ENCODE measurements at places on chromosomes 11 and 22.

DNA sequence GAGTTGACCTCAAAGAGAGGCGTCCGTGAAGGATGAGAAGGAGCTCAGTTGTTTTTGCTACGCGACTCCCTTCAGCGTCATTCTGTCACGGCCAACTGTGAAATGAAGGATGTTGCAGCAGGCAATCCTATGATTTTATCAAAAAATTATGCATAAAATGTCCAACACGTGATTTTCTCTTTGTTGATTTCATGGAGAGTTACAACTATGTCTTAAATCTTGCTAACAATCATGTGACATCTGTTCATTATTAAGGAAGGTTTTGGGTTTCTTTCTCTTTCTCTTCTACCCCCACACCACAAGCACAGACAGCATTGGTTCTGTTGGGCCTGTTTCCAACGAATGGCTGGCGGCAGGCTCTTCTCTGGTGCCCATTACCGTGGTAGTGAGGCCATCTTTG lies 3.7 kb downstream of the KRTAP5-4 start:
- DNase-seq, result no peak

DNA sequence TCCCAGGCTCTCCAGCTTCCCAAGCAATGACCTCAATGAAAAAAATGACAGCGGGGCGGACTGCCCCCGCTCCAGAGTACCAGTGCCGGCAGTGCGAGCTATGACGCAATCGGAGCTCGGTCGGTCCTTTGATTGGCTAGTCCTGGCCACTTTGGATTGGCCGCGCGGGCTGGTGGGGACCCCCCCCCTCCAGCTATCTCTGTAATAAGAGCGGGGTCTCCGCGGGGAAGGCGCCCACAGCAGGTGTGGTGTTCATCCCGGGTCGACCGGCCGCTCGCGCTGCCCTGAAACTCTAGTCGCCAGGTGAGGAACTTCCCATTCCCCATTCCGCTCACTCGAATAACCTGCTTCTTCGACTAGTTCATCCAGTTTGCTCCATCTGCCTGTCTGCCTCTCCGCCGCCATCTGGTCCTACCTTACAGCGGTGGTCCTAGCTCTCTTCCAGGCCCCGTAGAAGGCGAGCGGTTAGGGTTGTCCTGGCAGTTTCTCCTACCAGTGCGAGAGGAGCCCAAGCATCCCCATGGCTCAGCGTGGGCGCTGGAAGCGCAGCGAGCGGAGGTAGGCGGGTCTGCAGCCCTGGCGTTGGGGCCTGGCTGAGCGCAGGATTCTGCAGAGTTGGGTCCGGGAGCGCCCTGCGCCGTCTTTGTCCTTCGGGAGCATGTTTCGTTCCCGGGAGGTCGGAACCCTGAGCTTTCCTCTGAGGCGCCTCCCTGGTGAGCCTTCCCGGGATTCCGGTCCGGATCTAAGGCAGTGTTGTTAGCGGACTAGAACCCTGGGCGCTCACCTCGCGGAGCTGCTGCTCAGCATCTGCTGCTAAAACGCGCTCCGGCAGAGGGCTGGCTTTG lies at the start of gene CALCB:
Gene CALCB (plus strand): TSS at position 233 of the 845 bp plus-strand sequence. CDS start 1,126 bp downstream, outside the sequence.
- no peak for DNase-seq

- no peak for DNase-seq
Measured at GRCh38 chr22:31776231-31776630, 22.4 kb downstream of the DEPDC5 start.

- DNase-seq, result no peak
Measured at GRCh38 chr11:68382358-68382998, 70.1 kb downstream of the LRP5 start.

DNA sequence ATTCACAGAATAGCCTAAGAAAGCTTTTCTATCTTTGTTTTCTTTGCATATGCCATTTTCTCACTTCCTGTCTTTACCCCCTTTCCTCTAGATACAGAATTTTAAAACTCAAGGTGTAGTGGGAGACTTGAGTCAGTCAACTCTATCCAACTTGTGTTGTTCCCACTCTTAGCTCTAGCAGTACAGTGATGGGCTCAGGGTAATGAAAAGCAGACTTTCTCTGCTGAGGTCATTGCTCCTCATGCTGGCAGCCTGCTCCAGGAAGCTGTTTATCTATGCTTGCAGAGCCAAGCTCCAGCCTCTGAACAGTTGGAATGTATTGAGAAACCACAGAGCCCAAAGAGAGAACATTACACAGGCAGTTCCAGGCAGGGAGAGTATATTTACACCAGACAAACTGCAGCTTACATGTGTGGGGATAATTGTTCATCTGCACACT lies 68.1 kb downstream of the CSTPP1 start:
- DNase-seq, result no peak

GRCh38 chr22:39706376-39707140 lies 136.0 kb downstream of the CACNA1I start:
- no peak for DNase-seq

DNA sequence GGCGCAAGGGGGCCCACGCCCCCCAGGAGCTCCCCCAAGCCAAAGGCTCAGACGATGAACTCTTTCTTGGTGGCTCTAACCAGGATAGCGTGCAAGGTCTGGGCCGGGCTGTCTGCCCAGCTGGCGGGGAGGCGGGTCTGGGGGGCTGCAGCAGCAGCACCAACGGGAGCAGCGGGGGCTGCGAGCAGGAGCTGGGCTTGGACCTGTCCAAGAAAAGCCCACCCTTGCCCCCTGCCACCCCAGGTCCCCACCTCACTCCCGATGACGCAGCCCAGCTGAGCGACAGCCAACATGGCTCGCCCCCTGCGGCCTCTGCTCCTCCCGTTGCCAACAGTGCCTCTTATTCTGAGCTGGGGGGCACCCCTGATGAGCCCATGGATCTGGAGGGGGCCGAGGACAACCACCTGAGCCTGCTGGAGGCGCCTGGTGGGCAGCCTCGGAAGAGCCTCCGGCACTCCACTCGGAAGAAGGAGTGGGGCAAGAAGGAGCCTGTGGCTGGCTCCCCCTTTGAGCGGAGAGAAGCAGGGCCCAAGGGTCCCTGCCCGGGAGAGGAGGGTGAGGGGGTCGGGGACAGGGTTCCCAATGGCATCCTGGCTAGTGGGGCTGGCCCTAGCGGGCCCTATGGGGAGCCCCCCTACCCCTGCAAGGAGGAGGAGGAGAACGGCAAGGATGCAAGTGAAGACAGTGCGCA lies 21.6 kb upstream of the TMEM191C start:
- no peak for DNase-seq

DNA sequence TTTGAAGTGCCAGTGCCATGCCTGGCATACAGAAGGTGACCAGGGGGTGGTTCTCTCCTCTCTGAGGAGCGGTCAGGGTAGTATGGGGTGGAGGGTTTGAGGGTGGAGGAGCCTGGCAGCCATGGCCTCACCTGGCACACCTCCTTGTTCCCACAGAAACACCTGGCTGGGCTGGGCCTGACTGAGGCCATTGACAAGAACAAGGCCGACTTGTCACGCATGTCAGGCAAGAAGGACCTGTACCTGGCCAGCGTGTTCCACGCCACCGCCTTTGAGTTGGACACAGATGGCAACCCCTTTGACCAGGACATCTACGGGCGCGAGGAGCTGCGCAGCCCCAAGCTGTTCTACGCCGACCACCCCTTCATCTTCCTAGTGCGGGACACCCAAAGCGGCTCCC lies 9.6 kb downstream of the SERPINH1 start:
- DNase-seq, result no peak

- no peak for DNase-seq
Measured at GRCh38 chr11:75273411-75274391, 33.1 kb downstream of the TPBGL start.

- no peak for DNase-seq
Measured at GRCh38 chr11:93648158-93648557, 13.3 kb upstream of the CEP295 start.

DNA sequence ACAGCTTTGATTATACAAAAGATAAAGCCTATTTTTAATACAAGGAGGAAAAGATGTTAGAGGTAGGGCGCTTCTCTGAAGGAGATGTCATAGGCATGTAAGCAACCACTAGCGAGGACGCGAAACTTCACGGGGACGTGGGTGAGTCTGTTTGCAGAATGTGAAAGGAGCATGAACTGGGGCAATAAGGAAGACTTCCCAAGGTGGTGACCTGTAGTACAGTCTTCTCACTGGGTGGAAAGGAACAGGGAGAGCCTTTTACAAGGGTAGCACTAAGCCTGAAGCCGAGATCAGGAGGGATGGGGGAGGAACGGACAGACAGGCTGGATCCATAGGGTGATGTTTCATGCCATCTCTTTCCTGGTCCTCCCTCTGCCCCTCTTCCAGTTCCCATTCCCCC lies 10.0 kb upstream of the MICAL2 start:
- DNase-seq, result no peak

DNA sequence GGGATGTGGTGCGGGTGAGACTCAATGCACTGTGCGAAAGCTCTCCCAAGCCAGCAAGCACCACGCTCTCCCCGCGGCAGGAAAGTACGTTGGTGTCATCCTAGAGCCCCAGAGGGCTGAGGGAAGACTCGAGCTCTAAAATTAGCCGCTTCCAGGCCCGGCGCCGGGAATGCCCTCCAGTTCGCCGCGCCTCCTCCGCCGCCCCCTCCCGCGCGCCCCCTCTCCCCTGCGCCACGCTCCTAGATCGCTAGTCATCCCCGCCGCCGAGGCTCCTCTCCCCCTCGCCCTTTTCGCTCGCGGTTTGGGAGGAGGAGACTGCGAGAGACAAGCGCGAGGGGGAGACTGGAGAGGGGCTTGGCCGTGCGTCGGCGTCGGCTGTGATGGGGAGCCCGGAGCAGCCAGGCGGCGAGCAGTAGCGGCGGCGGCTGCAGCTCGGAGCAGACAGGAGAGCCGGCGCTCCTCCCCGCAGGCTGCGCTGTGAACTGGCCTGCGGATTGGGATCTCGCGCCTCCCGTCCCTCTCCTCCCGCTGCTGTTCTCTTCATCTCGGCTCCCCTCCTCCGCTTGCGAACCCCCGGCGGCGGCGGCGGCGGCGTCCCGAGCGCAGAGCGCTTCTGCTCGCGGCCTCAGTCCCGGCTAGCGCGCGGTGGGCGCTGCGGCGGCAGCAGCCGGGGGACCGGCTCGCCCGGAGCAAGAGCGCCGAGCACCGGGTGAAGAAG lies at the start of gene FAT3:
Gene FAT3 (plus strand): TSS at position 412 of the 718 bp plus-strand sequence. CDS start 127,295 bp downstream, outside the sequence.
- no peak for DNase-seq

- no peak for DNase-seq
Measured at GRCh38 chr11:129115652-129116586, 76.2 kb downstream of the ARHGAP32 start.

DNA sequence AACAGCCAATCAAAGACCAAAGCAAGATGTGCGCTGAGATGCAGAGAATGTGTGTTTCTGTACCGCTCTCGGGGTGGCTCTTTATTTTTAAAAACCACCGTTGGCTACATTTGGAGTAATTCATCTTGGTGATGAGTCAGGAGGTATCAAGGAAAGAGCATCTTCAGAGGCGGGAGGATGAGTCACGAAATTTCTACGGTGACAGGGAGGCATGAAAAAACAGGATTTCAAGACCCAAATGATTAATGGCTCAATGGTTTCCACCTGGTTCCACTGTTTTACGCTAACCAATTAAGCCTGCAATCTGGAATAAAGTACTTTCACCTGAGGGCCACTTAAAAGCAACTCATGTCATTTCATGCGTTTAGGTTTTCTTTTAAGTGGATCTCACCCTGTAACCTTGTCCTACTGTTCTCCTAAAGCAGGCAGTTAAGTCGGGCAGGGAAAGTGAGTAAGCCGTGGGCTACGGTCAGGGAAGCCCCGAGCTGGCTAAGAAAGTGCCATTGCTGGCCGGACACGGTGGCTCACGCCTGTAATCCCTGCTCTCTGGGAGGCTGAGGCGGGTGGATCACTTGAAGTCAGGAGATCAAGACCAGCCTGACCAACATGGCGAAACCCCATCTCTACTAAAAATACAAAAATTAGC lies 74.6 kb downstream of the CELSR1 start:
- no peak for DNase-seq

DNA sequence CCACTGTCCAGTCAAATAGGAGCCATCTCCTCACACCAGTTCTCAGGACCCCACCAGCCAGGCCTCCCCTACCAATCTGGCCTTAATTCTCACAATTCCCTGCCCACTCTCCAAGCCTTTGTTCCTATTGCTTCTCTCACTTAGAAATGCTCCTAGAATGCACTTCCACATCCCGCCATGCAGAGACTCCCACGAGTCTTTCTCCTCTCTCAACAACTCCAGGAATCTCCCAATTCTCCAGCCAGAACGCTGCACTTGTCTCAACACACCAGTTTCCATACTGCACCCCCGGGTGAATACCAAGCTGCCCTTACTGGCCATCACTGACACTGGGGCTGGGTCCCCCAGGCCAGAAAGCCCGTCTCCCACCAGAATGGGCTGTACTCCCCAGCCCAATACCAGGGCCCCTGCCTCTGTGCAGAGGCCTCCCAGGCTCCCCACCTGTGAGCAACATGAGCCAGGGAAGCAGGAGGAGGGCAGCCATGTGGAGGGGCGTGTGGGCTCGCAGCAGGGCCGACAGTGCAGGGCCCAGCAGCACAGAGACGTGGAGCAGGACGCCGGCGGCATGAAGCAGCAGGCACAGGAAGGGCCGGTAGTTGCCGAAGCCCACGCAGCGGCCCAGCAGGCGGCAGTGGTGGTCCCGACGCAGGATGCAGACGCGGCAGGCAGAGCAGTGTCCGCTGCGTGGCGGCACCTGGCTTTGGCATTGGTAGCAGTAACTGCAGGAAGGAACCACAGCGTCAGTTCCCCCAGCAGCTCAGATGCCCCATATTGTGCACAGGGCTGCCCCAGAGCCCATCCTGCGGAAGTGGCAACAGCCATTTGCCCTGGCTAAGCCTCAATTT lies 2.4 kb downstream of the ZDHHC24 start:
- peak; percentile 41 for DNase-seq

GRCh38 chr11:129976328-129976727 lies 26.3 kb downstream of the PRDM10 start:
- no peak for DNase-seq

DNA sequence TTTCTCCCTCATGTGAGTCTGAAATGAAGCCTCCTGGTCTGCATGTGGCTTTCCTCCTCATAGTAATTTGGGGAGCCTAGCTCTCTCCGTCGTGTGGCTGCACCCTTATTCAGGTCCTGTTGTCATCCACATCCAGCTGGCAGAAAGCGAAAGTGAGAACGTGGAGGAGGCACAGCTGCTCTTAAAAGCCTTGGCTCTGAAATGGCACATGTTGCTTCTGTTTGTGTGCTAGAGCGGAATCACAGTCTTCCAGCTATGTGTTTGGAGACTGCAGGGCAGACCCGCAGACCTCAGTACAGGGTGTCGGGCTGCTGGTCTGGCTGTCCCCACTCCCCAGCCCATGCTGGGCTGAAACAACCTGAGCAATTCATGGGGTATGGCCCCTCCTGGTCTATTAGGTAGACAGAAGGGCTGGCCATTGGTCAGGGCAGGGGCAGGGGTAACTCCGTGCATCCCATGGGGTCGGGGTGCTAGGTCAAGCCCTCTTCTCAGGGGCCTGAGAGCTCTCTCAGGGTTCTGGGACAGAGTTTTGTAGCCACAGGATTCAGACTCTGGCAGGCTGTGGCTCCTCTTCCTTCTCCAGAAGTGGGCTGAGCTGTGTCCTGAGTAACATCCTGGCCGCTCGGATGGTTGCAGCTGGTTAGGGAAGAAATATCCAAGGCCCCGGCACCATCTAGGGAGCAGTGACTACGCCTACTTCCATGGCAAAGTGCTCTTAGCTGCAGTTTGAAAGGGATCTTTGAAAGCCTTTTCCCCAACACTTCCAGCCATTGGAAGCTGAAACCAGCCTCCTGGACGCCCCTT lies 50.6 kb downstream of the C11orf96 start:
- no peak for DNase-seq

Data from stimulated activated CD8-positive, alpha-beta memory T cell treated with anti-CD3 and anti-CD28 coated beads, Interleukin-2, amount 100 ng/mL, for 1 hour (primary cell).